ENCODE measurements at places on chromosomes 7 and 10.

DNA sequence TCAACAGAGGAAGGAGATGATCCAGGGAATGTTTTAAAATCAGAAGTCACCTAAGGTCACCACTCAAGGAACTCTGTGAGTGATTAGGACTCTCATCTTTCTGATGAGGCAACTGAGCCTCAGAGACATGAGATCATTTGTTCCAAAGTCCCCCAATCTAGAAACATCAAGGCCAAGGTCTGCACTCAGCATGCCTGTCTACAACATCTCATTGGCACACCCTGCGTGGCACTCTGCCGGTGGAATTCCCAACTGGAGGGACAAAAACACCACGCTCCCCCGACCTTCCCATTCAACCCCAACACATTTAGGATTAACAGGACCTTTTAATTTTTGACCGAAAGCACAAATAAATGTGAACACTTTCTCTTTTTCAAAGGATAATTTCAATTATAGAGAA is 31.4 kb downstream of the CPXM2 start:
- DNase-seq: no peak

- no peak for DNase-seq
Observed at GRCh38 chr7:112997831-112998230, 88.8 kb downstream of the GPR85 start.

DNA sequence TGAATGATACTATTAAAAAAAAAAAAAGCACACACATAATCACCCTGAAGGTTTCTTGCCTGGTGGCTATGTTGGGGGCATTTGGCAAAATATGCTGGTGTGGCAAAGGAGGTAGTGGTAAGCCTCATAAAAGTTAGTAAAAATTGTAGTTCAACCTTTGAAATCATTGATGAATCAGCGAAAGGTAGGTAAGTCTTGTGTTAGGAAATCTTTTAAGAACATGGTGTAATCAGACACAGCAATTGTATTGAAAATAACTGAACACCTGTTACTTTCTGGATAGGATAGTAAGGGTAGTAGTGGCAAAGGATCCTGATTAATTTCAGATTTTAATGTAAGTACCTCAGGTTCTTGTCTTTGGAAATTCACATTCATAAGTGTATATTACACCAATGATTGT is 40.9 kb downstream of the CALML5 start:
- DNase-seq: no peak

- peak; percentile 29 for DNase-seq
Observed at GRCh38 chr7:135976312-135977006, 700 bp downstream of the MTPN start.

DNA sequence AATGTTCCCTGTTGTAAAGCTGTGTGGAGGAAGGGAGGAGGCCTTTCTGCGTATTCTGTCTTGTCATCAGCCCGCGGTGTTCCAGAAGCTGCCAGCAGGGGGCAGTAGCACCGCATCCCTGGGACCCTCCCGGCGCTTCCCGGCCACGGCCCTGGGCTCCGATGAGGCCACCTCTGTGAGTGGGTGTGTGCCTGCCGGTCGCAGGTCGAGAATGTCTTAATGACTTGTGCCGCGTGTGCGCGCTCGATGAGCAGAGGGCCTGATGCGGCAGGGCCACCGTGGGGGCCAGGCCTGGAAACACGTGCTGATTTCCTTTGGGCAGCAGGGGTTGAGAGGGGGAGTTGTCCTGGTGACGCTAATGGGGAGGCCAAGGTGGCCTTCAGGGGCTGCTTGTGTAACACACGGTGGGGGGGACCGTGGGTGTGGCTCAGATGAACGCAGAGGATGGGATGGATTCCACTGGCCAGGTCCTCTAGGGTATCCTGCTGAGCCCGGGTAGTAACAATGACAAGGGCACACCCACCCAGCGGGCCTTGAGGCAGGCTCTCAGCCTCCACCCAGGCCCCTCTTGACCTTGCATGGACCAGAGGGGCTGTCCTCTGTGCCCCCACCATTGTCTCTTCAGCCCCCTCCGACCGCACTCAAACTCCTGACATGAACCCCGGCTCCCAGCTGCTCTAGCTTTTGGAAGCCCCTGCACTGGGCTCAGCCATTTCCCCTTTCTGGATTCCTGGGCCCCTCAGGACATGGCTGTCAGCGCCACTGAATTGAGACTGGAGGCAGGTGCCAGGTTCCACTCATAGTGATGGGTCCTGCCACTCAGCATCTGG is 135.9 kb upstream of the PODXL start:
- peak; percentile 49 for DNase-seq

- no peak for DNase-seq
Observed at GRCh38 chr10:4588824-4589223, 237.2 kb upstream of the AKR1E2 start.

GRCh38 chr10:73054286-73054685 is 42.4 kb downstream of the P4HA1 start:
- no peak for DNase-seq

DNA sequence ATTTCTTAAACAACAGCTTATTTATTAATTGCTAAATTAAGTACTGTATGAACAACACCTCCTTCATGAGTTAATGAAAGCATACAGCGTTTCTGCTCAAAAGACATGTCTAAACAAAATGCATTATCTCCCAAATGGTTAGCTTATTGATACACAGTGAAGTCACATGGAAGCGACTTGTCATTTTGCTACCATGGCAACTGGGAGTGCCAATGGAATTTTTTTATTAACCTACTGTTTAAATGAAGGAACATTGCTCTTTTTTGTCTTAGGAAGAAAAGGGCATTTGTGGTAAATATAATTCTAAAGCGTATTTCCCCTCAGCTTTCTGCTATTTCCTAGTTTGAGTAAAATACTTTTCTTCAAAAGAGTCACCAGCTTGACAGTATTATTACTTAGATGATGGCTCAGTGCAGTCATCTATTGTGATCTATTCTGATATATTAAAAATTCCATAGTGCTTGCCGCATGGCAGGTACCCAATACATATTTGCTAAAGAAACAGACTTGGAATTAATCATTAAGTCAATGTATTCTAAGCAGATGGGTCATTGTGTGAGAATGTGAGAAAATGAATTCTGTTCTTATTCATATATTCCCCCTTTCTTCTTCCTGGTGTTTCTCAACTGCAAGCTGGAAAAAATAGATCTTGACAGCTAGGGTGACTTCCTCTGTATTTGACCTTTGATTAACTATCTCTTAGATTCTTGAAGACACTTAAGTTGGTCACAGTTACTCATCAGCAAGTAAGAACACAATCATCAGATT is 818.3 kb downstream of the MAGI2 start:
- DNase-seq: no peak
